ENCODE measurements at places on chromosomes 3 and 15.

GRCh38 chr3:8154617-8155016, 347.0 kb upstream of the LMCD1 start:
- DNase-seq = no peak

GRCh38 chr3:127745656-127746399, 73.1 kb downstream of the ABTB1 start:
- DNase-seq = no peak

DNA sequence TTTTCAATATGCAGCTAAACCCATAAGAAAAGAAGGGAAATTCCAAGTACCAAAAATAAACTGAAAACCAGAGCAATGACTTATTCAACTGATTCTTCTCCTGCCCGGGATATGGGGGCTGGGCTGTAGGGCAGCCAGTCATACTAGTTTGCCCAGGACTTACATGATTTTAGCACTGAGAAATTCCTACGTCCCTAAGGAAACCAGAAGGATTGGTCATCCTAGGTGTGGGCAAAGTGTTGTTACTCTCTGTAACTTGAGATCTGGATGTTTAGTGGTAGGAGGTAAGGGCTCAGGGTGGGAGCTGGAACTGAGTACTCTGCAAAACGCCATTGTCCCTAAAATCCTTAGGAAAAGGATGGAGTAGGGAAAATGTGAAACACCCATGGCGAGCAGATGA, 1.2 kb upstream of the DAZL start:
- no peak for DNase-seq

- DNase-seq = no peak
Measured at GRCh38 chr3:46912986-46913385, 35.5 kb downstream of the PTH1R start.

DNA sequence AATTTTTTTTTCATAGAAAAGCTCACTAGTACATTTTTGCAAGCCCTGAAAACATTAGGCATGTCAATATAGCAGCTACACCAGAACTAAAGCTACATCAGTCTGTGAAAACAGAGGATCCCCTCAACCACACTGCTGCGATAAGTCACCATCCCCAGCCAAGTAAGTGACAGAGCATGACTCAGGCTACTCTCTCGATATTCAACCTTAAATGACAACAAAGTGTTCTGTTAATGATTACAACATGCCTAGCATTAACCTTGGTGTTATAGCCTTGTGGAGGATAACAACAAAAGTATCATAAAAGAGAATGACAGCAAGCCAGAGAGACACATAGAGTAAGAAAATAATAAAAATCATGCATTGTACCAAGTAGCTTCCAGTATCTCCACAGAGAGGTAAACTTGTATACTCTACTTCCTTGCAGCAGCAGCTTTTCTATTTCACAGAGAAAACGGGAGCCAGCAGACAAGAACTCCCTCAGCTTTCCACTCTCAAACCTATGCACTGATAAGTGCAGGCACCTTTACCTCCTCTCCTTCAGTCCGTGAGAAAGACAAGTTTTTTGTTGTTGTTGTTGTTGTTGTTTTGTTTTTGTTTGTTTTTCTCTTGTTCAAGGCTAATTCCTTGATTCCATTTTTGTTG, 76.6 kb downstream of the GBE1 start:
- no peak for DNase-seq

GRCh38 chr3:89223188-89223587, 115.8 kb downstream of the EPHA3 start:
- no peak for DNase-seq

GRCh38 chr3:5579946-5580345, 392.4 kb downstream of the EDEM1 start:
- no peak for DNase-seq

DNA sequence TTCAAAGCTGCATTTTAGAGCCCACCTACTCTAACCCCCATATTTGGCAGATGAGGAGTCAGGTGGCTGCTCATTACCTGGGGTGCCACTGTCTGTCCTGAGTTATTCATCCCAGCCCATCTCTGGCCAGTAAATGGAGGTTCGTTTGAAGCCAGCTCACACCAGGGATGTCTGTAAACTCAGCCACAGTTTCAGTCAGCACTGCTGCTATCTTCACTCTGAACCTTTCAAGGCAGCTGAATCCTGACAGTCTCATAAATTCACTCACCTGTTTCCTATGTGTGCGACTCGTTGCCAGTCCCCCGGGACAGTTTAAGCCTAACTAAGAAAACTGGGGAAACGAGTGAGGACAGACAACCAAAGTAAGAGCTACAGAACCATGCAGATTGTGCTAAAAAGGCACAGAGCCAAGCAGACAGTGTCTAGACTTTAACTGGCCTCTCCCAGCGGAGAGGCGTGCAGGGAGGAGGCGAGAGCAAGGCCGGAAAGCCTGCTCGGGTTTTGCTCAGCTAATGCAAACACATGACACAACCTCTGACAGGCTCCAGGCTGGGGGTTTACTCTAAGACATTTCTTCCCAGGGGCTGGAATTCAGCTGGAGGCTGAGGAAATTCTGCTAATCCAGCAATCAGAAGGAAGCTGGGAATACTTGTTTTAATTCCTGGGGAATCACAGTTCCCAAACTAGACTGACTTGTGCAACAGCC, 12.0 kb downstream of the FSTL1 start:
- no peak for DNase-seq

DNA sequence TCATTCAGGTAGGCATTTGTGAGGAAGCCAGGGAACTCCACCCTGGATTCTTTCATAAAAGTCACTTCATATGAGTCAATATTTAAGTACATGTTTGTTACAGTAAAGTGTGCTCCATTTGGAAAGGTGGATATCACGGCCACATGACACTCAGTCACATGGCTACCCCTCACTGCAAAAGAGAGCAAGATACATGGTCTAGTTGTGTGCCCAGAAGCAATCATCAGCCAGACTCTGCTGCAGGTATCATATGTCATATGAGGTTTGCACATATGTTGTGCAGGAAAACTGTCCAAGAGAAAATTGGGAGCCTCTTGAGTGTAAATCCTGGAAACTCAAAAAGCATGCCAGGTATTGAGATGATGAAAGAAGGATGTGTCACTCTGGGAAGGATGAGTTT, 55.0 kb upstream of the NMNAT3 start:
- DNase-seq = no peak

DNA sequence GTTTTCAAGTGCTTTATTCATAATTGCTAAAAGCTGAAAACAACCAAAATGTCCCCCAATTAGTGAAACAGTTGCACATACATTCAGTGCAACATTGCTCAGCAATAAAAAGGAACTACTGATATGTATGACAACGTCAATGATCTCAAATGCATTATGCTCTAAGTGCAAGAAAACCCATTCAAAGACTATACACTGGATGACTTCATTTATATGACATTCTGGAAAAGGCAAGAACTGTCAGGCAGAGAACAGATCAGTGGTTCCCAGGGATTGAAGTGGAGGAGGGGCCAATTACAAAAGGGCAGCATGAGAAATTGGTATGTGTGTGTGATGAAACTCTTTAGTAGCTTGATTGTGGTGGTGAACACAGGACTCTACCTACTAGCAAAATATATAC, 585.6 kb downstream of the TBL1XR1 start:
- DNase-seq = no peak

GRCh38 chr3:106004137-106004681, 135.4 kb upstream of the CBLB start:
- no peak for DNase-seq

- DNase-seq = no peak
Measured at GRCh38 chr3:10437995-10438901, 67.1 kb downstream of the ATP2B2 start.

GRCh38 chr15:90436952-90437351, 48.9 kb downstream of the IQGAP1 start:
- no peak for DNase-seq

DNA sequence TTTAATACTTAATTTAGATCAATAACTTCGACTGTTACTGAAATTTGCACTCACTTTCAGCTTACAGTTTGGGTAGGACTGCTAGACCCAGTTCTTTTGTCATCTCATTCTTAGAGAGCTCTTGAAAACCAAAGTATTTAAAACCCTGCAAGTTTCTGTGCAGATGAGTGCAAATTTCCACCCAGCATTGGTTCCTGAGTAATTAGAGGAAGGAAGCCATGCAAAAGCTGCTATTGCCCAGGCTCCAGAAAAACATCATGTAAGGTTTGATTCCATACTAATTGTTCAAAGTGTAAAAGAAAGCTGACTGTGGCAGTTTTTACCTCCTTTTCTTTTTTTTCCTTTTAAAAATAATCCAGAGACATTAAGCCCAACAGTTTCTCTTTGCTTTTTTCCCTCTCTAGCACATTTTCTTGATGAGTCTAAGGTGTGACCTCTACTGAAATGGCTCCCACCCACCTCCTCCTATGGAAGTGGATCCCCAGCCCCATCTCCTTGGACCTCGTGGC, 30.3 kb downstream of the ABHD2 start:
- DNase-seq = no peak

DNA sequence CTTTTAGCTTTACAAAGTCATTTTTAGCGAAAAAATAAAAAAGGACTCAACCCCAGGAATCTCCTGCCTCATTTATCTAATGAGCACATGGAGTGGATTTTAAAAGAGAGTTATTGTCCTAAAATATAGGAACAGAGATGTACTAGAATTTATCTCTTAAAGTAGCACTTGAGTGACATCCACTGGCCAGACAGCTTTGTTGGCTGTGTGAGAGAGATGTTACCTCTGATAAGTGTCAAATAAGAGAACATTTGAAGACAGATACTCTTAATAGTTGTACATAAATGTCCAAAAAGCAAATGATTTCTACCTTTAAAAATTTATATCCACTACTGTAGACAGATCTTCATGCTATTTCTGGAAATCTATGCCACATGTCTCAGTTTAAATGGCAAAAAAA, 12.3 kb upstream of the MFSD1 start:
- no peak for DNase-seq

DNA sequence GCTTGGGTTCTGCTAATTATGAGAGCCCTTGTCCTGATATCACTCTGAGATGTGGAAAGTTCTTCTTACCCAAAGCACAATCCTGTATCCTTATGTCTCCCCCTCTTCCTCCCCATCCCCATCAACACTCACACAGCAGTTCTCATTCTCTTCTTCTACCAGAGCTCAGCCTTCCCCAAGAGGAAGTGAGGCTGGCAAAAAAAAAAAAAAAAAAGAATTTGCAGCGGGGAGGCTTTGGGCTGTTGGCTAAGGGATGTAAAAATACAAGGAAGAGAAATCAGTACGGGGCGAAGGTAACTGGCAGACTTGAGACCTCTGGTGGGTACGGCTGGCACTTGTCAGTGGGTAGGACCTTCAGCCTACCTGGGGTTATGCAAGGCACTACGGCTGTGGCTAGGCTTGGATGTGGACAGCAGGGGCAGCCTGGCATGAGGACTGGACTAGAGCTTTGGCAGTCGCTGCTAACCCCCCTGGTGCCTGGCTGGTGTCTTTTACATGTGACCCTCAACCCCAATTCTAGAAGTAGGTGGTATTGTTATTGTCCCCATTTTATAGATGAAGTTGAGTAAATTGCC, 5.4 kb downstream of the VIPR1 start:
- DNase-seq = no peak

GRCh38 chr15:67433495-67434099, 87.3 kb upstream of the C15orf61 start:
- no peak for DNase-seq

DNA sequence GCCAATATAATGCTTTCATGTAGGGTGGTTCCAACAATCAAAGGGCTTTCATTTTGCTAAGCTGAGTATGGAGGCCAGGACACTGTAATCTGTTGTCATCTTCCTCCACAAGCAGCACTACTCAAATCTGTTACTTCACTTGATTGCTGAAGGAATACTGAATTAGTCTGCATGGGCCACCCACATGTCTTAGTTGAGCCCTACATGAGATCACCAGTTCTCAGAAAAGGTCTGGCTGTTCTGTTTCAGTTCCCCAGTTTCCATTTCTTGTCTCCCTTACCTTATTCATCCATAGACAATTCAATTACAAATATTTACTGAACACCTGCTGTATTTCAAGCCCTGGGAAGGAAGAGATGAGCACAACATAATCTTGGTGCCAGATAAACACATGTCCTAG, 119.2 kb downstream of the FHIT start:
- no peak for DNase-seq

DNA sequence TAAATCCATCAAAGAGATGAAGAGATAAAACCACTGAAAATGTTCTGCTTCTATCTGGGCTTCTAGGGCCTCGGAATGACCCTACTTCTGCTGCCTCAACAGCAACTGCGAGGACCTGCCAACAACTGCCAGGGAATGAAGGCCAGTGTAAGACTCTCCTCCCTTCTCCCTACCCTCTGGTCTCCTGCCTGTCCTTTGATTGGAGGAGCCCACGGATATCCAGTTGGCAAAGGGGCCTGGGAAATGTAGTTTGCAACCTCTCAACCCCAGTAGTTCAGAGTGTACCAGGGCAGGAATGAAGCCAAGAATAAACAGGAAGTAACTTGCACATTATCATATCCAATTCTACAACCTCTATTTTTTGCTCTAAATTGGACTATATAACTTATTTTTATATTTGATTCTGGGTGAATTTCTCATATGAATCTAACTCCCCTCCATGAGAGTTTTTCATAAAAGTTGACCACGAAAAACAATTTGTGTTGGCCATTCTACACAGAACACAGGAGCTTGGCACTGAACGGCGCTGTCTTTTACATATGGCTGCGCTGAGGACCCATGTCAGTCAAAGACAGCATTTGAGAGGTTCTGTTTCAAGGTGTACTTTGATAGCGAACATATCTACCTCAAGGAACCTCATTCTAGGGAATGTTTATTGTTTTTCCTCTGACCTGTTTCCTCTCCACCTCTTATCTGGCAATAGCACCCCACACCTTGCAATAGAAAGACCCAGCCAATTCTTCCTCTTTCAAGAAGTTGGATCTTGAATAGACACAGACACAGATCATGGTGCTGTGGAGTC, 91.1 kb upstream of the RNF7 start:
- no peak for DNase-seq

DNA sequence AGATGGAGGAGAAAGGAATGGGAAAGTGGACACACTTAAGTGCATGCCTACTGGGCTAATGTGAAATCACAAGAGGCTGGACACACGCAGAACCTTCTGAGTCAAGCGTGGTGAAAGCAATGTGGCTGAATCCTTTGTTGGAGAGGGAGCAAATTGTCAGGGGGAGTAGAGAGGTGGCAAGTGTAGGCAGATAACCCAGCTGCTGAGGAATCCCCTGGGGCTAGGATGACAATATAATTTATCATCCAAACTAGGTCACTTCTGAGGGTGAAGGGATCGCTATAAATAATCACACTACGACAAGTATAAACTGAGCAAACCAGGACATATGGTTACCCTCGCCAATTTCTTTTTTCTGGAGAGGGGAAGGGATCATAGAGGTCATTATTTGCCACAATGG, 28.7 kb downstream of the TAMM41 start:
- DNase-seq = no peak

- DNase-seq = no peak
Measured at GRCh38 chr3:178712247-178712646, 176.0 kb downstream of the KCNMB2 start.

Data from amygdala (tissue), 56 donors.